Right lobe of liver (tissue), 6 donors: ENCODE measurements at places on chromosomes 4 and X.

DNA sequence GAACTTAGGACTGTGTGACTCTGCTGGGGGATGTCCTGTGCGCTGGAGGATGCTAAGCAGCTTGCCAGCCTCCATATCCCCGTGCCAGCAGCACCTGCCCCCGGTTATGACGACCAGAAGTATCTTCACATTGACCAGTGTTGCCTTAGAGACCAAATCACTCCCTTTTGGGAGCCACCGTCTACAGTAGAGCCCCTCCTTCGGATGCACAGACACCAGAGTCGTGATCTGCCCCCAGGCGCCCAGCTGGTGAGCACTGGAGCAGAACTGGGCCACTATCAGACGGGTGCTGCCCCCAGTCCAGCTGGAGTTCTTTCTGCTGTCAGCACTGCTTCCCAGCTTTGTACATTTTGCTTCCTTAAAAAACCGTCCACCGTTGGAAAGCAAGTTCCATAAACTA lies 30.0 kb upstream of the TADA2B start:
- DNase-seq: no peak

GRCh38 chr4:633976-634598 lies 8.7 kb downstream of the PDE6B start:
- DNase-seq: peak; percentile 35

GRCh38 chrX:14528629-14529289 lies 577 bp upstream of the GLRA2 start:
- peak; percentile 47 for DNase-seq

GRCh38 chr4:101415962-101416361 lies 68.6 kb upstream of the PPP3CA start:
- no peak for DNase-seq

DNA sequence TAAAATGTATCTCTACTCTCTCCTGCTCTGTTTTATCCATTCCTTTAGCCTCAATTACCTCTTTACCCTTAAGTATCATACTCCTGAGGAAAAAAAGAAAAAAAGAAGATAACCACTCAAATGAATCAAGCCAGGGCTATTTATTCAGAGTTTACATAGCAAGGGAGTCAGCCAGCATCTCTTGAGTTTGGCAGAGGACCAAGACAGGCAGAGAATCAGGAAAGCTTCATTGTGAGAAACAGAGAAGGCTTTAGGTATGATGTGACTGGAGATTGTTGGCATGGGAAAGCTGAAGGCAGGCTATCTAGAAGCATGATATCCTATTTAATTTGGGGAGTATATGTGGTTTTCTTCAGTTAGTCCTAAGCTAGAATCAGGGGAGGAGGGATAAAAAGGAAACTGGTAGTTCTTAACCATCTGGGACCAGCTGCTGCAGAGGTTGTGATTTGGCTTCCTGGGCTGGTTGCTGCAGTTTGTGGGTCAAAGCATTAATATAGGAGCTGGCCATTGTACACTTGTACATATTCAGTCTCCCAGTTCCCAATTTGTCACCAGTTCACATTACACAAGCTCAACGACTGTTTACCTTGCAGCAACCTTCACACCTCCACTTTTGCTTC lies 11.2 kb downstream of the APELA start:
- DNase-seq: no peak
